Mesothelial cell of epicardium (in vitro differentiated cells): ENCODE measurements at places on chromosomes 4 and X.

- no peak overlapping the region for H3K4me3 ChIP-seq
- H3K27ac ChIP-seq, result no peak overlapping the region
- H3K27me3 ChIP-seq, result no peaks in the 10 kb centered on the region
- no peaks in the 10 kb centered on the region for H3K4me1 ChIP-seq
These were observed 47.9 kb upstream of the ITM2A start for GRCh38 chrX:79415056-79415455.

DNA sequence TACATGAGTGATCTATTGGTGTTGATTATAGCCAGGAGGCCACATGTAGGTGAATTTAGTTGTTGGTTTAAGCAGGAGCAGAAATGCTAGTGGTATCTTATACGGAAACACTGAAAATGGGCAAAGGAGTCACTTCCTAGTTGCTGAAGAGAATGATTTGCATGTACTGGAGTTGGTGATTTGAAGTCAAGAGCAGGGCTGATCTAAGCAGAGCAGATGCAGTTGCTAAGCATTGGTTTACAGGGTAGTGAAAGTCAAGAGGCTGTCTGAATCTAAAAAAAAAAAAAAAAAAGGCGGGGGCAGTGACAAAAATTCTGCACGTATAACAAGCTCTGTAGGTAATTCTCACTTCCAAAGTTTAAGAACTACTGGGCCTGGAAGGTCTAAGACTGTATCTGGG, 90.4 kb upstream of the HPRT1 start:
- no peak overlapping the region for H3K4me3 ChIP-seq
- H3K27ac ChIP-seq, result no peak overlapping the region
- H3K36me3 ChIP-seq, result no peaks in the 10 kb centered on the region
- no peak for DNase-seq

- peaks cover 11% of the 10 kb centered on the region for H3K36me3 ChIP-seq
- H3K4me3 ChIP-seq, result no peak overlapping the region
- no peak for DNase-seq
- no peaks in the 10 kb centered on the region for H3K27me3 ChIP-seq
These were observed 41.8 kb downstream of the RBBP7 start for GRCh38 chrX:16828124-16828908.

DNA sequence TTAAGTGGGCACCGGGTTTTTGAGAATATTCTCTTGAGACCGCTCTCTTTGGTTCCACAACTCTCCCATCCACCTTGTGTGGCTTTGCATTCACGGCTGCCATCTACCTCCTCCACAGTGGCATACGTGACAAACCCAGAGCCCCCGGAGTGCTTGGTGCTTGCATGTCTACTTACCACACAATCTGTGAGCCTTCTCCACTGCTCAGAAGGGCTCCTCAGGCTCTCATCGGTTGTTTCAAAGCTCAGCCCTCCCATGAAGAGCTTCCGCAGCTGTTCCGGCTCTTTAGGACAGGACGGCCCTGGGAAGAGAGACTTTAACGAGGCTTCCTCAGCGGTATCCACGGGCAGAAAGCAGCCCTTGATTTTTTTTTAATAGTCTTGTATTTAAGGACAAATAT, 167.6 kb upstream of the ANK2 start:
- no peak for DNase-seq
- no peak overlapping the region for H3K27ac ChIP-seq
- peaks cover 8% of the 10 kb centered on the region for H3K4me1 ChIP-seq
- no peaks in the 10 kb centered on the region for H3K27me3 ChIP-seq
- H3K4me3 ChIP-seq, result no peak overlapping the region
